SJSA1 (cell line): ENCODE measurements at places on chromosomes 11 and 22. TPM values are rescaled to one million over a fixed set of nuclear protein-coding genes. Genes with fewer than 3 reads are reported as not detected.

GRCh38 chr11:8022876-8023275 lies 35.7 kb downstream of the EIF3F start:
- DNase-seq = no peak
- H3K4me3 ChIP-seq = no peak overlapping the region
- no peak overlapping the region for H3K27ac ChIP-seq
- H3K4me1 ChIP-seq = peaks cover 16% of the 10 kb centered on the region

DNA sequence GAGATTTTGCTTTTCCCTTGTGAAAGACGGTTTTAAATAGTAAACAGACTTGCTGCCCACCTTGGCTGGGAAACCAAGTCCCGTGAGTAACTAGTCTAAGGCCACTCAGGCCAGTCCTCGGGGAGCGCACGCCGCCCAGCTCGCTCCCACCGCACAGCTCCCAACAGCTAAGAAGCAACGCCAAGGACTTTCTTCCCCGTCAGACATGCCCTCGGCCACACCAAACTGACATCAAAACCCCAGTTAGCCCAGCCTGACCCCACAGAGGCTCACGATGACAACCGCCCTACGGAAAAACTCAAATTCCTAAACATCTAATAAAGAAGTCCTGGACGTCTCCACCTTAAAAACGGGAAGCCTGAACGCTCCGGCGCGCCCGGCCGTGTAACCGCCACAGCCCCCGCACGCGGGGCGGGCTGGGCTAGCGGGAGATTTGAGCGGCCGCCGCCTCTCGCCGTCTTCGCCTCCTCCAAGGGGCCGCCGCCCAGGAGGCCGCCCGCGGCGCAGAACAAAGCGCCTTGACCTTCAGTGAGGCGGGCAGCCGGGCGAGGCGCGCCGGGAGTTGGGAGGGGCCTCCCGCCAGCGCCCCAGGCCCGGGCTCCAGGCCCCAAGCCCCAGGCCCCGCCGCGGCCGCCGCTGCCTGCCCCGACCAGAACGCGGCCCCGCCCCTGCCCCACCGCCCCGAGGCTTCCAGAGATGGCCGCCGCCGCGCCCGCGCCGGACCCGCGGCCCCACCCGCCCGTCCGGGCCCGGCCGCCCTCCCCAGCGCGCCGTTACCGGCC lies 486 bp downstream of the NAP1L4 start:
- H3K36me3 ChIP-seq = peaks cover 38% of the 10 kb centered on the region
- peak overlapping the region; percentile 93 for H3K4me3 ChIP-seq

BDNF gene
- 22.4 and 23.6 TPM in 2 replicates for total RNA-seq

CCDC134 gene
- total RNA-seq = 10.6 and 28.6 TPM in 2 replicates

SYCE3 gene
- total RNA-seq = not detected in 2 replicates

- H3K27me3 ChIP-seq = no peaks in the 10 kb centered on the region
- H3K27ac ChIP-seq = no peak overlapping the region
- no peaks in the 10 kb centered on the region for H3K36me3 ChIP-seq
- H3K4me3 ChIP-seq = no peak overlapping the region
- H3K4me1 ChIP-seq = no peaks in the 10 kb centered on the region
- DNase-seq = no peak
These were observed 613.3 kb upstream of the CADM1 start for GRCh38 chr11:116117331-116118137.

- H3K27me3 ChIP-seq = no peaks in the 10 kb centered on the region
- no peaks in the 10 kb centered on the region for H3K36me3 ChIP-seq
These were observed 33.5 kb downstream of the SCUBE2 start for GRCh38 chr11:9057888-9058287.

GRCh38 chr22:39592081-39593065 lies 21.8 kb downstream of the CACNA1I start:
- no peak overlapping the region for H3K4me3 ChIP-seq
- H3K27ac ChIP-seq = no peak overlapping the region
- H3K4me1 ChIP-seq = peaks cover 14% of the 10 kb centered on the region
- H3K27me3 ChIP-seq = no peaks in the 10 kb centered on the region

CLNS1A gene
- total RNA-seq = 71.7 and 81.5 TPM in 2 replicates

LZTR1 gene
- 15.9 and 21.9 TPM in 2 replicates for total RNA-seq

DNA sequence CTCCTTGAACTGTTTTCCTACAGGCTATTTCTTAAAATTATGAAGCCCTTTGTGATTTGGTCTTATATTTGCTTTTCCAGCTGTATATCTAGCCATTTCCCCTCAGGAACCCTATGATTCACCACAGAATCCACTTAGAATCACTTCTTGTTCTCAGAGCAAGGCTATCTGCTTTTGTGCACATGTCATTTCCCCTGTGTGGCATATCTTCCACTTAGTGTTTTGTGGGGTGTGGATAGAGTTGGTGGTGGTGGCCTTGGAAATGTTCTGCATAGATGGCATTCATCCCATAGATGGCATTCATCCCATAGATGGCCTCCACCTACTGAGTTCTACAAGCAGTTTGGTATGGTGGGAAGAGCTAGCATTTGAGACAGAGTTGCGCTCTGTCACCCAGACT lies 44.7 kb downstream of the SWAP70 start:
- H3K4me3 ChIP-seq = no peak overlapping the region
- H3K4me1 ChIP-seq = no peaks in the 10 kb centered on the region
- peaks cover 9% of the 10 kb centered on the region; the same call in 1 of the 2 replicates for H3K36me3 ChIP-seq
- H3K27me3 ChIP-seq = no peaks in the 10 kb centered on the region; the same call in 1 of the 2 replicates

DNA sequence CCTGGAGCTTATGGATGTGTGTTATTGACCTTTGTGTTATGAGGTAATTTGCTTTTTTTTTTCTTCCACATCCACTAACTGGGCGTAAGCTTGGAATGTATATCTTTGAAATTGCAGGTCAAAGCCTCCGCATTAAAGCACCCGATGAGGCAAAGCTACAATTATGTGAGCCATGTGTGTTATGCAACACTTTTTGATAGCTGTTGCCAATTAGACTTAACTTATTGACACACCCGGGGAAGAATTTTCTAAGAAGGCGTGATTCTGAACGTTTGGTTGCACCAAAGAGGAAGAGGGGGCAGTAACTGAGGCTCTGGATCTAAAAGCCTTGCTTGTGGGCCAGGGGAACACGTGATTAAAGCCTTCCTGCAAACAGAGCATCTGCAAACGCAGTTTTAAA lies 610 bp upstream of the TEX12 start:
- no peak for DNase-seq
- no peak overlapping the region for H3K27ac ChIP-seq
- H3K36me3 ChIP-seq = no peaks in the 10 kb centered on the region

DNA sequence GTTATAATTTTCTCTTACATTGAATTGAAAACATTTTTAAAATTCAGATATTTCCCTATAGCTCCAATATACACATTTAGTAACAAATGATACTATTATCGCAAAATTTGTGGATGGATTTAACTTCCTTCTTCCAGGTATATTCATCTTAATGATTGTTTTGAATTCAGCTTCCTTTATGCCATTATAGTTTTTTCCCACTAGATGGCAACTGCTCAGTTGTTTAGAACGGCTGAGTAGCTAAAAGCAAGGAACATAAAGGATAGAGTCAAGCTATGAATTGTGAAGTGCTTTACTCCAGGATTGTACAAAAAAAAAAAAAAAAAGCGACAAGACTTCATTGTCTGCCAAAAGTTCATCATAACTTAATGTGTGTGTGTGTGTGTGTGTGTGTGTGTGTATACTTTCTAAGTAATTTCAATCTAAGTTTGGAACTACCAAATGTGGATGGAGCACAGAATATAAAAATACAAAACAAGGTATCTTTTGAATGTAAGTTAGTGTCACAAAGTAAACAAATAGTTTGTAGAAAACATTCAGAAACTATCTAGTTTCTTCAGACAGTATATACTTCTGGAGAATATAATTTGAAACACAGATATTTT lies 846.4 kb downstream of the DLG2 start:
- no peak overlapping the region for H3K27ac ChIP-seq
- no peaks in the 10 kb centered on the region for H3K36me3 ChIP-seq
- no peak overlapping the region for H3K4me3 ChIP-seq
- H3K4me1 ChIP-seq = no peaks in the 10 kb centered on the region
- DNase-seq = no peak

GRCh38 chr11:111220721-111221120 lies 24.8 kb upstream of the POU2AF2 start:
- no peaks in the 10 kb centered on the region for H3K27me3 ChIP-seq
- DNase-seq = no peak
- H3K4me3 ChIP-seq = no peak overlapping the region
- H3K4me1 ChIP-seq = no peaks in the 10 kb centered on the region

GRCh38 chr11:68372625-68373024 lies 60.2 kb downstream of the LRP5 start:
- no peak for DNase-seq
- H3K4me3 ChIP-seq = no peak overlapping the region
- peaks cover 17% of the 10 kb centered on the region for H3K4me1 ChIP-seq
- H3K27me3 ChIP-seq = no peaks in the 10 kb centered on the region

SLC25A17 gene
- 38.8 and 40.2 TPM in 2 replicates for total RNA-seq

UPK3A gene
- total RNA-seq = not detected in 2 replicates

DNA sequence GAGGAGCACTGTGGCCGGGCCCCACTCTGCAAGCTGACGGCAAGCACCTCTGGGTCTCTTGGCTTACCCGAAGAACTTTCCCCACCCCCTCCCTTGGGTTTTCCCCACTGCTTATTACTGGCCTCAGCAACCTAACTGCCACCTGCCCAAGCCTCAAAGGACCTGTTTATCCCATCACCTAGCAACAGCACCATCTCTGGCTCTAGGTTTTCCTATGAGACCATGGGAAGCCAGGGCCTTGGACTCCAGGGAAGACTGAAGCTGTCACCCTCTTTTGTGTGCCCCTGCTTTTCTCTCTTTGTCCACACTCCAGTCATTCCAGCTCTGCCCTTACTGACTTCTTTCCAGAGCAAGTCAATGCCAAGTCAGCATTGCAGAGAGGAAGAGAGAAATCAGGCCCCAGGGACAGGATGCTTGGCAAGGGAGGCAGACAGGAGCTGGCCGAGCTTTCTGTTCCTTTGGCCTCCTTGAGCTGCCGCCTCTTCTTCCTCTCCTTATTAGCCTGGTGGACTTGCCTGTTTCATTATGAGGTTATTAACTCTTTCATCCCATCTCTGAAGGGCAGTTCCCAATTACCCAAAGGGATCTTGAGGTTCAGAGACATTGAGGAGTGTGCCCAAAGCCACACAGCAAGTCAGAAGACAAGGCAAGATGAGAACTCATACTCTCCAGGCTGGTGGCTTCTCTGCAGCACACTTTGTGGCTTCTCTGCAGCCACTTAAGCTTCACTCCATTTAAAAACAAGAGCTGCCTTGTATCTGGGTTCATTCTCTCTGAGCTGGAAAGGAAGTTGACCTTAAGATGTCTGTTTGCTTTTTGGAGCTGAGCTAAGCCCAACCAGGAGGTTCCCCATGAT lies at the start of gene SMIM35:
SMIM35 (minus strand) TSS at position 51 of the 856 bp plus-strand sequence. CDS start 206 bp downstream, outside the sequence.
- no peaks in the 10 kb centered on the region for H3K4me1 ChIP-seq
- H3K4me3 ChIP-seq = no peak within 1 kb of the TSS
- no peaks in the 10 kb centered on the region for H3K27me3 ChIP-seq
- DNase-seq = no peak
- H3K27ac ChIP-seq = no peak within 1 kb of the TSS
- no peaks in the 10 kb centered on the region for H3K36me3 ChIP-seq

- peaks cover 20% of the 10 kb centered on the region for H3K27me3 ChIP-seq
- no peak overlapping the region for H3K27ac ChIP-seq
- no peak for DNase-seq
- H3K36me3 ChIP-seq = no peaks in the 10 kb centered on the region
- no peaks in the 10 kb centered on the region for H3K4me1 ChIP-seq
These were observed 84.1 kb downstream of the PDE2A start for GRCh38 chr11:72589802-72590761.

DNA sequence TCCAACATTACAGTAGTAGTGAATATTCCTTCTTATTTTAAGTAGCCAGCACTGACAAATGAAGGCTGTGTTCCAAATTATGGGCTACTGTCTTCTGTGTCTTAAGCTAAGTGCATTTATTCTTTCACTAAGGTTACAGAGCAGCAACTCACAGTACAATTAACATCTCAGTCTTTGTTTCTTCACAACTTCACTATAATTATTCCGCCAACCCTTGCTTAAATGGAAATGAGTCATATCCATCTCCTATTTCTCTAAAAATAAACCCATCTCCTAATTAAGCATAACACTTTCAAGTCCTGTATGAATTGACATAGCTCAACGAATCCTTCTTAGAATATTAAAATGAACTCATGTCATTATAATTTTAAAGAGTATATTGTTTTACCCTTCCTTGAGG lies 6.7 kb downstream of the ETS1 start:
- no peak overlapping the region for H3K27ac ChIP-seq
- no peak for DNase-seq
- H3K4me1 ChIP-seq = peaks cover 10% of the 10 kb centered on the region
- no peaks in the 10 kb centered on the region for H3K27me3 ChIP-seq

DNA sequence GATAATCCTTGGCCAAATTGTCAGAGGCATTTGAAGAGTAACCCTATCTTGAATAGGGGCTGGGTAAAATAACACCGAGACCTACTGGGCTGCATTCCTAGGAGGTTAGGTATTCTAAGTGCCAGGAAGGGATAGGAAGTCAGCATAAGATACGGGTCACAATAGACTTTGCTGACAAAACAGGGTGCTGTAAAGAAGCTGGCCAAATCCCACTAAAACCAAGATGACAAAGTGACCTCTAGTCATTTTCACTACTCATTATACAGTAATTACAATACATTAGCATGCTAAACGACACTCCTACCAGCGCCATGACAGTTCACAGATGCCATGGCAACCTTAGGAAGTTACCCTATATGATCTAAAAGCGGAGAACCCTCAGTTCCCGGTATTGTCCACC lies 964 bp upstream of the REXO2 start:
- peaks cover 20% of the 10 kb centered on the region for H3K4me1 ChIP-seq
- H3K27me3 ChIP-seq = no peaks in the 10 kb centered on the region
- H3K36me3 ChIP-seq = peaks cover 14% of the 10 kb centered on the region
- DNase-seq = no peak
- H3K27ac ChIP-seq = no peak overlapping the region

HSPB2 gene
- not detected in 2 replicates for total RNA-seq

- DNase-seq = no peak
- no peak overlapping the region for H3K27ac ChIP-seq
- no peaks in the 10 kb centered on the region for H3K36me3 ChIP-seq
- peaks cover 39% of the 10 kb centered on the region for H3K4me1 ChIP-seq
These were observed 22.5 kb downstream of the MYO18B start for GRCh38 chr22:25764270-25765015.

ZP1 gene
- total RNA-seq = not detected in 2 replicates

DNA sequence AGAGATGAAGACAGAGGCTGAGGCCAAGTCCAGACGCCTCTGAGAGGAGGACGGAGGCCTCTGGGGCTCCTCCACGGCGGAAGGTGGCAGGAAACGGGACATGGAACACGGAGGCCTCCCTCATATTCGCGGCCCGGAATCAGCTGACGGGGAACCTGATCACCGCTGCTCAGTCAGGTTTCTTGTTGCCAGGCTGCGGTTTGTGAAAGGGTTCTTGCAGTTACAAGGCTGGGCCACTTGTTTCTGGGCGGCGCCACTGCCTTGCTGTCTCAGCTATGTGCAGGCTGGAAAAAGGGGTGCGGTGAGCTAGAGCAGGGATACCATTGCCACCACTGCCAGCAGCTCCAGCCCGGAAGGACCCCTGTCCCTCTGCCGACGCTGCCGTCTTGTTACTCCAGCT lies 10.0 kb upstream of the MMP1 start:
- DNase-seq = no peak
- H3K4me1 ChIP-seq = no peaks in the 10 kb centered on the region
- H3K4me3 ChIP-seq = no peak overlapping the region
- H3K36me3 ChIP-seq = no peaks in the 10 kb centered on the region
- H3K27me3 ChIP-seq = no peaks in the 10 kb centered on the region

GRCh38 chr11:131481303-131481702 lies 110.9 kb downstream of the NTM start:
- H3K36me3 ChIP-seq = no peaks in the 10 kb centered on the region
- no peaks in the 10 kb centered on the region for H3K4me1 ChIP-seq
- no peaks in the 10 kb centered on the region for H3K27me3 ChIP-seq
- no peak for DNase-seq
- H3K4me3 ChIP-seq = no peak overlapping the region
